ENCODE measurements at places on chromosomes 16 and 17.

DNA sequence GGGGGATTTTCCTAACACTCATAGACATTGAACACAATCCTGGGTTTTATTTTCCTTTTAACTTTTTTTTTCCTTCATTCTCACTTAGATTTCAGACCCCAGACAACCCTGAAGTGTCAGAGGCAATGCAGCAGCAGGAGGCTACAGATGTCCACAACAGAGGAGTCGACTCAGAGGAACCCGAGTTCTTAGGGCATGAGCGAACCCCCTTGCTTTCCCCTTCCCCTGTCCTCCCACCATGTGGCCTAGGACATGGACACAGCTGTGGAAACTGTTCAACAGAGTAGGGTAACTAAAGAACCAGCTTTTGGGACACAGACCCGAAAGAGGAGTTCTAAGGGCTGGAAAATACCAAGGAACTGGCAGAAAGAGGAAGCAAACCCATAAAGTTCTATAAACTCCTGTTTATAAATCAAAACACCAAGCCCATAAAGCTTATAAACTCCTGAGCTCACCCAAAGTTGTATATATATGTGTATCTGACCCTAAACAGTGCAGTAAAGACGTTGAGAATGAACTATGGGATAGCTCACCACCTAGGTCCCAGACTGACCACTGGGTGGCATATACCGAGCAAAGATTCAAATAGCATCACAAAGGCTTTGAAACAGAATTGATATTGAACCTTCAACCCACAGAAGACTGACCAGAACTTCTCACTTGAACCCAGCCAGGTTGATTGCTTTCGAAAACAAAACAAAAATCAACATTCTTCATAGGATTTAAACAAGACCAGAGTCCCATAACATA is 33.9 kb downstream of the CMTM4 start:
- DNase-seq: no peak

DNA sequence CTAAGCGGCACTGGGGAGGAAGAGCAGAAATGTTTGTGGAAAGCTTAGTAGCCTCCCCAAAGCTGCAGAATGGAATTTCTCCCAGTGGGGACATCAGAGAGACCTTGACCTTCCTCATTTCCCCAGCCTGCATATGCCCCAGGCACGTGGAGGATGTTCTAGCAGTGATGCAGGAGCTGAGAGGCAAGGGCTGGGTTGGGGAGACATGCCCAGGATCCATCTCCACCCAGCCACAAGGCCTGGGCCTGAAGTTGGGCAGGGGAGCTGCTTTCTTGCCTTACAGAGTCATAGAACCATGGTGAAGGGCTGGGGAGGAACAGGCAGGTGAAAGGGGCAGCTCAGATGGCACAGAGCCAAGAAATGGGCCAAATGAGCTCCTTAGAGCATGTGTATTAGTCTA is 104.0 kb downstream of the TMEM132E start:
- no peak for DNase-seq

GRCh38 chr17:18368946-18369345 is 5.6 kb upstream of the SHMT1 start:
- DNase-seq: no peak

DNA sequence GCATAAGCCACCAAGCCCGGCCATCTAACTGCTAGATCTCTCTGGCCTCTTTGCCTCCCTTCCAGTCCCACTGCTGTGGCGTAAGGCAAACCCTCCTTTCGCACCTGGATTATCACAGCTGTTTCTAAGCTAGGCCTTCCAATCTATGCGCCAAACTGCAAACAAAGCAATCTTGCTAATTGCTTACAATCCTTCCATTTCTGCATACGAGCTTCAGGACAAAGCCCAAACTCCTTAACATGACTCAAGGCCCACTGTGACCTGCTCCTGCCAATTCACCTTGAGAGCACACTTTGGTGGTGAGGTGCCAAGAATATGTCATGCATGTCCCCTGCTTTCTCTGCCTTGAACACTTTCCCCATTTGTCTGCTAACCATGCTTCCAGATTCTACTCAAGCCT is 6.0 kb upstream of the ARL5C start:
- DNase-seq: no peak

- no peak for DNase-seq
These were observed 58.8 kb downstream of the GAS7 start for GRCh38 chr17:10139577-10139976.

DNA sequence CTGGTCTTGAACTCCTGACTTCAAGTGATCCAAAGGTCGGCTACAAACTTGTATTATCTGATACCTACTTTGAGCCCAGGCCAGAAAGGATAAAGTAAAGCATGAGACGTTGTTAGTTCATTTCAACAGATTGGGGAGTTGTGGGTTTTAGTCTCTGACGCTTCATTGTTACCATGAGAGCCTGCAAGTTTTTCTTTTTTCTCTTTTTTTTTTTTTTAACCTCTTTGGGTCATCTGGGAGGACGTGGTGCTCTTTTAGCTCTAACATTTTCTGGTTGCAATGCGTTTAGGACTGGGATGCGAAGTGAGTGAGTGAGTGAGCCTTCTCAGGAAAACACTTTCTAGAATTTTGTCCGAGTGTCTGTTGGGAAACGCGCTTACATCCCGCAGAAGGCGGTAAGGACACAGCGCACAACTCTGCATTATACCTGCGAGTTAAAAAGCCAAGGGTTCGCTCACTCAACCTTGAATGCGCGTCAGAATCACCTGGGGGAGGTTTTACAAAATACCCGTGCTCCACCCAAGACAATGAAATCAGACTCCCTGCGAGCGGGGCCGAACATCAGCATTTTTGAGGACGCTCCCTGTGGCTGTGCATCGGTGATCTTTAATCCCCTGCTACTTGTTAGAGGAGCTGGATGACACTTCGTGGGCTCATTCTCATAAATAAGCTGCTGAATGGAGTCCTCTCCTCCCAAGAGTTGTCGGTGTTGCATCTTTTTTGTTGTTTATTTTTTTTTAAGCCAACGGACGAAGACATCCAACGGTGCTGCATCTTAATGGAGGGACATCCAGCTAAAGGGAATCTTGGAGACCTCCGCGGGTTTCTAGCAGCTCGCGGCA is 629 bp upstream of the RNF135 start:
- peak; percentile 7 for DNase-seq

- DNase-seq: no peak
These were observed 38.8 kb downstream of the IST1 start for GRCh38 chr16:71933913-71934695.

GRCh38 chr16:84284154-84284722 is 10.4 kb upstream of the WFDC1 start:
- DNase-seq: no peak

DNA sequence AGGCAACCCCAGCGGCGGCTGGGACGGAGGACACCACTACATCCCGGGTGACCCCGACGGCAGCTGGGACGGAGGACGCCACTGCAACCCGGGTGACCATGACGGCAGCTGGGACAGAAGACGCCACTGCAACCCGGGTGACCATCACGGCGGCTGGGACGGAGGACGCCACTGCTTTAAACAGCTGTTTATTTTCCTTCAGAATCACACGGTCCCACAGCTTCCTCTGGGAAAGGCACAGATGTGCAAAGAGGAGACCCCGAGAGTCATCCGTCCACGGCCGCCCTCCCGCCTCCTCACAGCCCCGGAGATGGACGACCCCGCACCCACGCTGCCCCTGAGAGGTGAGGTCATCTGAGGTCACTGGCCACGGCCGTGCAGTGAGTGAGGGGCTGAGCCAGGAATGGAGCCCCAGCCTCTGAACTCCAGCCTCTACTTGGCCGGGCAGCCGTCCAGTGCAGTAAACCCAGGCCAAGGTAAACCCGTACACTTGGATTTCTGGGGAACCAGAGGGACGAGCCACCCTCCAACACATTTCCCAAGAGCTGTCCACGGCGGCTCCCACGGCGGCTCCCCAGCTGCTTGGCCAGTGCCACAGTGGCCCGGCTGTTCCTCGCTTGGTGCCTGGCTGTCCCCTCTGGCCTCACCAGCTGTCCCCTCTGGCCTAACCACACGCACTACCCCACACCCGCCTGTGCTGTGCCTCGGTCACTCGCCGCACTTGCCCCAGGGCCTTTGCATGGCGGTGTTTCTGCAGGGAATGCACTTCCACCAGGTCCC is 43.2 kb upstream of the PABPN1L start:
- DNase-seq: no peak

DNA sequence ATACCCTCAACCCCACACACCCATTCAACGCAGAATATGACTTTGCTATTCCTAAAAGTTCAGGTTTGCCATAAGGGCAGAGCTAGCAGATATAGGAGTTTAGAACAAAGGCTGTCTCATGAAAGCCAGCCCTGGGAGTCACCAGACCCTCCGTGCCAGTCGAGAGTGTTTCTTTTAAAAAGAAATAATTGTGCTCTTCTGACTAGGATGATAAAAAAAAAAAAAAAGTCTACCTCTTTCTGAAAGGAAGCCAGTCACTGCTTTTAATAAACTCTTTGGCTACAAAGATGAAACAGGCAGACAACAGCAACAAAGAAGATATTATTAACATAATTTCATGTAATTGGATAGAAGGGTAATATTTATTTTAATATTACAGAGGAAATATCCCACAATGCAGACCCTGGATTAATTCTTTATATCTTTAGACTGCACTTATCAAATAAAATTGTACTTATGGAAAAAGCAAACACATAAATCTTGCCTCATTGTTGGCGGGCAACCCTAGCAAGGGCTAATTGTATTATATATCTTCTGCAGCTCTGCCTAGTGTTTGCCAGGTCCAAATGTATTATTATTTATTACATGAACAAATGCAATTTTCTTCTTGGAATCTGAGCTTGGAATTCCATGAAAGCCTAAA is 277.5 kb upstream of the DYNLRB2 start:
- no peak for DNase-seq

GRCh38 chr17:78289802-78290363 is 58.5 kb downstream of the TMEM235 start:
- DNase-seq: peak; percentile 81

- no peak for DNase-seq
These were observed 5.6 kb downstream of the IL4R start for GRCh38 chr16:27319257-27319965.

GRCh38 chr16:72908362-72909167 is 139.4 kb downstream of the ZFHX3 start:
- no peak for DNase-seq

GRCh38 chr17:45653616-45654015 is 130.5 kb upstream of the CRHR1 start:
- DNase-seq: no peak

DNA sequence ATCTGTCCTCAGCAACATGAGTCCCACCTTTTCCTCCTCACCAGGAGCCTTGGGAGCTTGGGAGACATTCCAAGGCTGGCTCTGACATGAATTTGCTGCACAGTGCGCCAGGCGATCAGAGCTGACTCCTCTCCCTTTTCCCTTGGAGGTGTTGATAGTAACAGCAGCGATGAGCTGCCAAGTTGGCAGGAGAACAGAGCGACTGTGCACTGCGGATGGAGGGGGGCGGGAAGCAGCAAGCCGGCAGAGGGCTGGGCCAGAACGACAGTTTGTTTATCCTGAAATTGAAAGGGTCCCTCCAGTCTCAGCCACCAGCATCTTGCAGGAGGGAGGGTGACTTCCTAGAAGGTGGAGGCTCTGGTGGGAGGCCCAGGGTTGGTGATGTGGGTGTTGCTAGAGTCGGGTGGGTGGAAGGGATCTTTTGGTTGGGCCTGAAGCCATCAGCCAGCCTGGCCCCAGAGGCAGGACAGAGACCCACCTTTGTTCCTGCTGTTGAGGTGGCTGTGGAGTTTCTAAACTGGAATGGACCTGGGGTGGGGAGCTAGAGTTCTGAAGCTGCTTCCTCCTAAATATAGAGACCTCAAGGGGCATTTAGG is 22.5 kb upstream of the DYNLL2 start:
- DNase-seq: no peak

DNA sequence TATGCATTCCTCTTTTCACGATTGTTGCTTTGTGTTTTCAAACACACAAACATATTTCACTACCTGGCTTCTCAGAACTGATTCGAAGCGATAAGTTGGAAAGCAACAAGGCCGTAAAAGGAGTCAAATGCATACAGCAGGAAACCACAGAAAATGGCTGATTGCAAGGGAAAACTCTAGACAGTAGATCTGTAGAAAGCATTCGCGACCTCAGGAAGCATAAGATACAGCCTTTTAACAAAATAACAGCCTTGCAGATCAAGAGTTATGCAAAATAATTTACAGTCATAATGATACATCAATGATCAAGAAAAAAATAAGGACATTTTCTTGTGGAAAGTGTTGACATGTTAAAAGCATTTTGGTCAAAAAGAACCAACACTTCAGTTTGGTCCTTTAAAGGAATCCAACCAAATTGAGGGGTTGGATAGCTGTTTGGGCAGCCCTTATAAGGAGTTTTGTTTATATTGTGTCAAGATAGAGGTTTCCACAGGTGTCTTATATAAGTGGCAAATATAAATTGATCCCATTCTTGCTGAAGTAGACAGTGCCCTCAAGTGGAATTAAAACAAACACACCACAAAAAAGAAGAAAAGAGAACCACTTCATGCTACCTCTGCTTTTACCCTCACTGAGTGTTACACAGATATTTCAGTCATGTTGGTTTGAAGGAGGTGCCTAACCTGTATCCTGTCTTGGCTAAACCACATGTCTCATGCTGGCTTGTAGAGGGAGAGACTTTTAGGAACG is 5.5 kb downstream of the CYLD start:
- DNase-seq: no peak

GRCh38 chr16:53098526-53099317 is 43.9 kb downstream of the CHD9 start:
- peak; percentile 26 for DNase-seq

GRCh38 chr16:3726021-3726687 is 8.8 kb upstream of the TRAP1 start:
- no peak for DNase-seq

All from stimulated activated CD4-positive, alpha-beta T cell treated with anti-CD3 and anti-CD28 coated beads, Interleukin-1b, Interleukin-23, amount 100 ng/mL, for 48 hours (primary cell).